ENCODE measurements at places on chromosomes 4 and X.

DNA sequence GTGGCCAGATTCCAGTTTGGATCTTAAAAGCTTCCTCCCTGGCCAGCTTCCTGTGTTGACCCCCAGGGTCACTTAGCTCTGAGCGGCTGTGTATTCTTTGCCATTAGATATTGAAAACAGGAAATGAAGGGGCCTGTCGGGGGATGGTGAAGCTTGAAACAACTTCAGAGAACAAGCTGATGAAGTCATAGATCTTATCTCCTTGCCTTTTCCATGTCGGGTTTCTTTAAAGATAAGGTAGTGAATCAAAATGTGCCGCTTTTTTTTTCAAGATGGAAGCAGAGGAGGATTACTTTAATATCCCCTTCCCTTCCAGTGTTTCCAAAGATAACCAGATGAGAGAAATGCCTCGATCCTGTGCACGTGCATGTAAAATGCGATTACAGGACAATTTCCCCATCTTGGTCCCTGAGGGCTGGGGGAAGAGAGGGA is 508.5 kb downstream of the MID1IP1 start:
- no peak for DNase-seq

DNA sequence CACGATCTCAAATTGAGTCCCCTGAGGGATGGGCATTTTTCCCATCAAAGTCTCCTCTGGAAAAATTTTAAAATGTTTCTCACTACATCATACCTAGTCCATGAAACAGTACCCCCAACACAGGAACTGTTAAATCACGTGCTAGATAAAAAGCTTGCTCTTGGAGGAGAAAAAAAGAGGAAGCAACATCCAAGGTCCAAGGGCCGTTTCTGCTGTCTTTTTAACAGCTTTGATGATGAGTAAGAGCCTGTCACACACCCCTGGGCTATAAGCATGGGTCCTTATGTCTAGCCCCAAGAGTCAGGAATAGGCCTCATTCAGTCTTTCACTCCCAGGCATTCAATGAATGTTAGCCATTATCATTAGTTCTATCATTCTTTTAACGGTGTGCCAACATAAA is 128.9 kb downstream of the SH3KBP1 start:
- DNase-seq = no peak

GRCh38 chr4:38600575-38600974 is 63.4 kb upstream of the KLF3 start:
- no peak for DNase-seq

DNA sequence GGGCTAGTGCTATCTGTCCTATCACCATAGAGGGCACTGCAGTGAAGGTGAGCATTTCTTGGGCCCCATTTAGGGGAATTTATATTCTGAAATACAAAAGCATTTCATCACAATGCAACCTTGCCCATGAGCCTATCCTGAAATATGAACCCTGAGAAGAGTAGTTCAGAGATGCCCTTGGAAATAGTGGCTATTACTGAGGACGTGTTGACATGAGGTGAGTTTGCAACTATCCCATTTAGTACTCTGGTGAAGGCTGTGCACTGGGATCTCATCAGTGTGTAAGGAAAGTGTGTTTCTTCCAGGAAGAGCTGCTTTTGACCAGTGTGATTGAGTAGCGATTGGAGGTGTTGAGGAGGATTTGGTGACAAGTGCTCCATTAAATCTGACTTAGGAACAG is 149.3 kb upstream of the EOLA2 start:
- no peak for DNase-seq

DNA sequence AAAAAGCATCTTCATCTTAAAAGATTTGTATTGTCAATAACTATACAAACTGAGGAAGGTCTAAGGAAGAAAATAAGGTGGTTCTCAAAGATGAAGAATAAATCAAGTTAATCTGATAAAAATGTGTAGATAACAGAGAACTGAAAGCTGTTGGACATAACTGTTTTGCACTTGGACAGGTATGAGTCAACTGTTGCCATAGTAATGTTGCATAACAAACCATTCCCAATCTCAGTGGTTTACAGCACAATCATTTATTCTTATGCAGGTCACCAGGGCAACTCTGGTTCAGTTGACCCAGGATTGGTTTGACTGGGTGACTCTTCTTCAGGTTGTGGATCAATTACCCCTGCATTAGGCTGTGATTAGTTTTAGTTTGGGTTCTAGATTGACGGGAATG is 2197.7 kb downstream of the ARAP2 start:
- no peak for DNase-seq

GRCh38 chrX:53398216-53398615 is 24.2 kb downstream of the SMC1A start:
- DNase-seq = no peak

DNA sequence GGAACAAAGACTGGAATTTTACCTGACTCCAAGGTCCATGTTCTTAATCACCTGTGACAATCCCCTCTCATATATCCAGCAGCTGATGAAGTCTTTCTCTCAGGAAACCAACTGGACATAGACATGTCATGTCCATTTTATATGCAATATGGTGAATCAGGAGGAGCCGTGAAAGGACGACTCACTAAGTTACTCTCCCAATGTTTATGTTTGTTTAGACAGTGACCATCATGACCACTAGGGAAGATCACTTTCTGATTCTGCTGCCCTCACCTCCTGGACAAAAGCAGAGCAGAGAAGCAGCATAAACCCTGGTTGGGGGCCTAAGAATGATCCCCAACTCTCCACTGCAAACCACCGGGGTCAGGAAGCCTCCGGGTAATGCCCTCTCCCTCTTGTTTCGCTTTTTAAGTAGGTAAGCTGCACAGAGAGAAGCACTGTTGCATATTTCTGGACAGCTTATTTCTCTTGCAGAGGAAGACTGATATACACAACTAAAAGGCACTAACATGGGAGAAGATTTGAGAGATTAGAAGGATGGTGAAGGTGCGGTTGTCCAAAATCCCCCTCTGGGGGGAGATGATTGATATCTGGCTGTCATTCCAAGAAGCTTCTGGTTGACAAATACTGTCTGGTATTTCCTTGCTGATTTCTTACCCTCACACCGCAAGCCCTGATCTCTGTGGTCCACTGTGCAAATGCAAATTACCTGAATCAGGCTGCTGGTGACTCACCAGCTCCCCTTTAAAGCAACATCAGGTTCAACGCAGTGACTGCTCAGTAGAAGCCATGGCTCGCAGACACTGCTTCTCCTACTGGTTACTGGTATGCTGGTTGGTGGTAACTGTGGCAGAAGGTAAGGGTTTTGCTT is at the start of gene ODAPH:
Gene ODAPH, plus strand, starts transcription at position 773 of the 871 bp plus-strand sequence. Its CDS starts 17 bp downstream, at position 790.
- no peak for DNase-seq

- peak; percentile 61 for DNase-seq
These were observed 1826.0 kb downstream of the STIM2 start for GRCh38 chr4:28686618-28687017.

DNA sequence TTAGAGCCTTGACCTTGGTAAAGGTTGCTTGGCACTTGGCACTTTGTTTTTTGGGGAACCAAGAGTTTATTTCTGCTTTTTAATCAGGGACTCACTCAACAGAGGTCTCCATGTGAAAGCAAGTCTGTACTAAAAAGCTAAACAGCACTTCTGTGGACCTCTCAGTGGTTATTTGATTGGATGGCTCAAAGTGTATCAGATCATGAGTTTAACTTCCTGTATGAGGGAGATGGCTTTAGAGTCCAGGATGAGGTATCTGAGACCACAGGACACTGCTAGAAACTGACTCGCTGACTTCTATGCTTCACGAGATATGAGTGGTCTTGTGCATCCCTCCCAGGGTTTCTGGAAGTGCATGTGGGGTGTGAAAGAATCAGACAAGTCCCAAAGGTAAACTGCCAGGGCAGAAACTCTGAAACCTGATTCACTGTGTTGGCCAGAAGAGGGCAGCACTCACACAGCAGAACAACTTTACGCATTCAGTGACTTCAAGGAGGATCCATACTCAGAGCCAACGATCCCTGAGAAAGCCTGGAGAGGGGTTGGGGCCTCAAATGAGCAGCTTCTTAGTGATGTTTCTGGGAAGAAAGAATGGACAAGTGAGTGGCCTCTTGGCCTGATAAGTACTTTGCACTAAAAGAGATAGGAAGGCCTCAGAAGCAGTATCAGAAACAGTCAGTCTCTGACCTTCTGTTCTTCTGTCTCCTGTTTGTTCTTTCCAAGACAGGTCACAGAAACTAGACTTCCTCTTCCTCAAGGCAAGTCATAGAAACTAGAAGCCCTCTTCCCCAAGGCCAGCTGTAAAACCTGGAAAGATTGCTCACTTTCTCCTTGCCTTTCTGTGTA is 220.3 kb upstream of the CXCL13 start:
- DNase-seq = peak; percentile 64

DNA sequence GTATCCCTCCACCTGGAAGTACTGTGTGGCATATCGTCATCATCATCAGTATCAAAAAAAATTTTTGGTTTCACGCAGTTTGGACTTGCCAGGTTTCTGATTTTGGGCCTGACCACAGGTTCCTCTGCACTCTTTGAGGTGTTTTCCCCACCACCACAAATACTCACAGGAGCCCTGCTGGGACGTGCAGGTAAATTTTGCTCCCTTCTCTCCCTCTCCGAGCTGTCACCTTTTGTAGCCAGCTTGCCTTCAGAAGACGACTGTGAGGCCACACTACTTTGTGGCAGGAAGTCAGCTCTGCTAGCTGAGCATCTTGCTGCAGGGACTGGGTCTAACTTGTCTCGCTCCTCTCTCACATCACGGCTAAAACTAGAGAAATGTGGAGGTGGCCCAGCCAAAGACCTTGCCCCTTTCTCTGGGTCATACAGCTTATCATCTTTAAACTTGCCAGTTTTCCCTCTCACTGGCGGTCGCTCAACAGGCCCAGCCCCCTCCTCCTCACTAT is 2.8 kb downstream of the PJA1 start:
- no peak for DNase-seq

- no peak for DNase-seq
These were observed 65.1 kb downstream of the ARHGAP6 start for GRCh38 chrX:11600578-11600977.

DNA sequence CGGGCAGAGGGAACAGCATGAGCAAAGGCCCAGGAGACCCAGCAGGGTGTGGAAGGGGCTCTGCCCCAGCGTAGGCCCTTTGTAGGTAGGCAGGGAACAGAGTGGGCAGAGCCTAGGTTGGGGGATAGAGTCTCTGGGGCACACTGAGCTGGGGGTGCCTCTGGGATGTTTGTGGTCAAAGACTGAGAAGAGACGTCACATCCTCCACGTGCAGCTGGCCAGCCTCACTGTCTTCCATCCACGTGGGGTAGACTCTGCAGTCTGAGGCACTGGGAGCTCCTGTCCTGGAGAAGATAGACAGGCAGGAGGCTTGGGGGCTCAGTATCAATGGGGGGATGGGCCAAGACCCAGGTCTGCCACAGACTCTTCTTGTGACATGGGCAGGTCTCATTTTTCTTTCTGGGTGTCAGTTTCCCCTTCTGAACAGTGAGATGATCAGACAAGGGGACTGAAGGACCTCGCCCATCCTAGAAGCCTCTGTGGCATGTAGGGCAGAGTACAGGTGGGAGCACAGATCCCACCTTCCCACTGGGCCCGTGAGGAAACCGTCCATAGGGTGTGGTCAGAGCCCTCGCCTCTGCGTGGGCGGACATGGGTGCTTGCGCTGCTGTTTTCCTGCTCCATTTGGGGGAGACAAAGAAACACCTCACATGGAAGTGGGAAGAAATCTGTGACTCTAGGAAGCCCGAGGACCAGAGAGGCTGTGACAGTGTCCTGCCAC is 22.9 kb downstream of the WFS1 start:
- no peak for DNase-seq

DNA sequence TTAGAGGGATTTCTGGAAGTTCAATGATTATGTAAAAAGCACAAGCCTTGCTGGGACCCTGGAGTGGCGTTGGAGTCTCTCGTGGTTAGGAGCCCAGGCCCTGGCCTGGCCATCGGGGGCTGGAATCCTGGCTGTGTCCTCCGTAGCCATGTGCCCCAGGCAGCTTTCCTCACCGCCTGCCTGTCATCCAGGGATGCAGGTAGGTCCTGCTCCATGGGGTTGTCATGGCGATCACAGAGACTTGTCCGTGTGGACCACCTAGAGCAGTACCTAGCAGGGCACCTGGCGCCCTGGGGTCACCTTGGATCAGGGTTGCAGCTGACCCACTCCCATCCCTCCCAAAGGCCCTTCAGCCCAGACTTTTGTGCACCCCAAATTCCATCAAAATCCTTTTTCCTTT is 30.2 kb upstream of the WFS1 start:
- DNase-seq = no peak

DNA sequence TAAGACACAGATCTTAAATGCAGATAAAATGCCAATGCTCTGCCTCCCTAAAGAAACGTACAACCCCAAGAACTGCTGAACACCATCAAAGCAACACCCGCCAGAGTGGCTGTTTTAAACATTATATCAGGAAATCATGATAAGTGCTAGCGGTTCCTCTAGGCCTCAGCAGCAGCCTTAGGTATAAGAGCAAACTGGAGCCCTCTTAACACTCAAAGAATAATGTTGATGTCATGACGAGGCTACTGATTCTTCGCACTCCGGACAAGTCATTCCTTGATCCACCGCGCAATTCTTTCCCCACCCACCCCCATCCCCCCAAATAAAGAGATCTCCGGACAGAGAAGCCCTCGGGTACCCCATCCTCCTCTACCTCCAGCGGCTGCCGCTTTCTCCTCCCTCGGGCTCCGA is 507 bp downstream of the LIN54 start:
- peak; percentile 8 for DNase-seq

DNA sequence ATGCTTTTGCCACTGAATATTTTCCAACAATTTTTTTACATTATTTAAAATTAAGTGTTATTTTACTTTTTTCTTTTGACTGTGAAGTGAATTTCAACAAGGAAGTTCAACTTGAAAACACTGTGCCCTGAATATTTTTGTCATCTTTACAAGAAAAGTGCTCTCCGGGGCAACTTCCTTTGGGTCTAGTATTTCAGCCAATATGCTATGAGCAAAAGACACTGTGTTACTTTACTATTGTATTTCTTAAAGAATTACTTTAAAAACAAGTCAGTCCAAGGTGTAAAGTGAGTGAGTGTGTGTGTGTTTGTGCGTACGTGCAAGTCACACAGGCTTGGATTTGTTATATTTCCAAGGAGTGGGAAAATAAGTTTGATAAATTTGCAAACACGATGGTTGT is 7.6 kb upstream of the USP53 start:
- peak; percentile 11 for DNase-seq

- no peak for DNase-seq
These were observed 323.9 kb upstream of the CXXC4 start for GRCh38 chr4:104818579-104818978.

GRCh38 chrX:100447655-100448397 is 37.8 kb upstream of the PCDH19 start:
- DNase-seq = peak; percentile 7

- DNase-seq = peak; percentile 76
These were observed 316.7 kb upstream of the IGFBP7 start for GRCh38 chr4:57426779-57427395.

DNA sequence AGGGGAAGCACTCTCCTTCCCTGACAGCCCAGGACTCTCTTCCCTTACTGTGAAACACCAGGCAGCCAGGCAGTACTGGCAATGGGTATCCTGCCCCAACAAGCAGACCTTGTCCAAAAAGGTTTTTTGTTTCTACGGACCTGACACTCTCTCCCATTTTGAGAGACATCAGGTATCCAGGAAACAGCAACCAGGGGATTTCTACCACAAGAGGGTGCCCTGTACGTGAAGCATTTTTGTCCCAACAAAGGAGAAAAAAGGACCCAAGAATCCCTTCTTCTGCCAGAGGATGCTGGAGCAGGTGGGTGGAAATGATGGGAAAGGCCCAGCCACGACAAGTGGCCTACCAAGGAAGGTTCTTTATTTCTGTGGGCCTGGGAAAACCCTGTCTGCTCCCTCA is 65.7 kb upstream of the FGF13 start:
- no peak for DNase-seq

GRCh38 chr4:722169-722725 is 16.6 kb downstream of the PCGF3 start:
- DNase-seq = peak; percentile 40

- no peak for DNase-seq
These were observed 77.8 kb upstream of the MXD4 start for GRCh38 chr4:2339458-2340271.

Data from putamen (tissue), 1 donor.